ENCODE measurements at places on chromosomes 3 and 15.

DNA sequence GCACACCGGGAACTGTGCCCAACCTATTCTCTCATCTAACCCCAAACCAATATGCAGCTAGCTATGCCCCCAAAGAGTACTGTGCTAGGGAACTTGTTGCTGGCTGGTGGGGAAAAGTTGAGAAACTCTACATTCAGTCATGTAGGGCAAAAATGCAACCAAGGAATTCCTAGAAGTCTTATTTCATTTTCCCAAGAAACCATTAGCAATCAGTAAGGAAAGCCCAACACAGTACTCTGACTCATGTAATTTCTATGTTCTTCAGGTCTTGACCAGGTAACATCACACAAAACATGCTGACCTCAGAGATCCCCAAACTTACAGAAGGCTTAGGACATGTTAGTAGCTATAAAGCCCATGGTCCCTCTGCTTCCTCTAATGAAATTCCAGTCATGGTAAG lies 52.1 kb downstream of the TASOR start:
- DNase-seq: no peak

- no peak for DNase-seq
These were observed 13.1 kb upstream of the ALCAM start for GRCh38 chr3:105353485-105354161.

- peak; percentile 20 for DNase-seq
These were observed 515 bp downstream of the ADAM10 start for GRCh38 chr15:58748852-58749531.

DNA sequence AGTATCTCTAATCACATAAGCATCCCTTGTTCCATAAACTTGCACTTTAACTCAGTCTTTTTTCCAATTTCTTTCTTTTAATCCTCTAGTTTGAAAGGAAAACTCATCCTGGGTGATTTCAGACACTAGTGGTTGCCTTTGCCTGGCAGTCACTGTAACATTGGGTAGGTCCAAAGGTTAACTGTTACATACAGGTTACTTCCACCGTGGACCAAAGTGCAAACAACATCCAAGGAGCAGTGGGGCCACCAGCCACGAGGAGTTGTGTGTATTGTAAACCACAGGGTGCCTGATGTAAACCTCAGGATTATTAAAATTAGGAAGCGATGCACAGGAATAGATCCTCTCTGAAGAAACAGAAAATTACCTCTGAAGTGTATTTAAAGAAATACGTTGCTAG lies 75.0 kb downstream of the HCN4 start:
- DNase-seq: no peak

- no peak for DNase-seq
These were observed 86.7 kb upstream of the LIMD1 start for GRCh38 chr3:45507820-45508317.

DNA sequence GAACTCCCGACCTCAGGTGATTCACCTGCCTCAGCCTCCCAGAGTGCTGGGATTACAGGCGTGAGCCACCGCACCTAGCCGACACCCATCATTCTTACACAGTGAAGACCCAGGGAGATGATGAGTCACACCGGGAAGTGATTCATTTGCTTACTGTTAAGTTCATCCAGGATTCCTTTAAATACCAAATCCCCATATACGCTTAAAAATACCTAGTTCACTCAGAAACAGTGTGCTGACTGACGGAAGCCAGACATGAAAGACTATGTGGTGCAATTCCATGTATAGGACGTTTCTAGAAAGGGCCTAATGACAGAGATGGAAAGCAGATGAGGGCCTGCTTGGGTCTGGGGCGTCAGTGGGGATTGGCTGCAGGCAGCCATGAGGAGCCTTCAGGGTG lies 75.2 kb downstream of the APBA2 start:
- DNase-seq: no peak

DNA sequence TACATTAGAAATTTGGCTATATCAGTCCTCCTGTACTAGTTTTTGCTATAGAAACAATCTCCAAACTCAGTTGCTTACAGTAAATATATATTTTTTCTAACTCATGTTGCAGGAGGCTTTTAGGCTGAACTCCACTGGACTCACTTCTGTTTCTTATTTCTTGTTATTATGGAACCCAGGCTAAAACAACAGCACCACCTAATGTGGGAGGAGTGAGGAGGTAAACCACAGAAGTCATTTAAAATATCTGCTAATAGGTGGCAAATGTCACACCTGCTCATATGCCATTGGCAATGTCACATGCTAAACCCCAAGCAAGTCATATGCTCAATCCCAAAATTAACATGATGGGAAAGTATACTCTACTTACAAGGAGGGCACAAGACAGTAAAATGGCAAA lies 462.2 kb downstream of the PLOD2 start:
- no peak for DNase-seq

DNA sequence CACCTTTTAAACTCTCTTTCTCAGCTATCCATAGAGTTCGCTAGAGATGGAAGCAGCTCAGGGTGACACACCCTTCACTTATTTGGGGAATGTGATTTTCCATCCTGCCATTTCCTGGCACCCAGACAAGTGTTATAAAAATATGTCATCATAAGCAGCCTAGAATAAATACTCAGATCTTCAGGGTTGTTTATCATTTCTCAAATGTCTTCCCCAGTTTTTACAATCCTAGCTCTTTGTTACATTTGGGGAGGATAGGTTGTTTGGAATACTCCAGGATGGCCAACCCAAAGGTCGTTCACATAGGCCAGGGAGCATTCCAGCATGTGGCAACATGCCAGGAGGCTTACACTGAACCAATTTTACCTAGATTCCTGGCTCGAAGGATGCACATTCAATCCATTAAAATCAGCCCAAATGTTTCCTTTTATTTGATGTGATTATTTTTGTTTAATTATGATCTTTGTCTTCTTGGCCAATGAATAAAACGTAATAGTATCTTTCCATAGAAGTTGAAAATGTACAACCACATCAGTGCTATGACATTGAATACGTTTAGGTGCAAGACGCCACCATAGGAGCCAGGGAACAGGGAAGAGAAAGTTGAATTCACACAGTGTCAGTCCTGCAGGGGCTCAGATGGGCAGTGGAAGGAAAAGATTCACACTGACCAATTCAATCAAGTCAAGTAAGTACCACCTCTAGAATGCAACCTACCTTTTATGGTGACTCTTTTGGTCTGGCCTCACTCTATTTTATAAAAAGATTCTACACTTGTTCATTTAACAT lies 537.7 kb upstream of the MDFIC2 start:
- DNase-seq: no peak

GRCh38 chr3:72272356-72272755 lies 487.4 kb upstream of the PROK2 start:
- DNase-seq: no peak

DNA sequence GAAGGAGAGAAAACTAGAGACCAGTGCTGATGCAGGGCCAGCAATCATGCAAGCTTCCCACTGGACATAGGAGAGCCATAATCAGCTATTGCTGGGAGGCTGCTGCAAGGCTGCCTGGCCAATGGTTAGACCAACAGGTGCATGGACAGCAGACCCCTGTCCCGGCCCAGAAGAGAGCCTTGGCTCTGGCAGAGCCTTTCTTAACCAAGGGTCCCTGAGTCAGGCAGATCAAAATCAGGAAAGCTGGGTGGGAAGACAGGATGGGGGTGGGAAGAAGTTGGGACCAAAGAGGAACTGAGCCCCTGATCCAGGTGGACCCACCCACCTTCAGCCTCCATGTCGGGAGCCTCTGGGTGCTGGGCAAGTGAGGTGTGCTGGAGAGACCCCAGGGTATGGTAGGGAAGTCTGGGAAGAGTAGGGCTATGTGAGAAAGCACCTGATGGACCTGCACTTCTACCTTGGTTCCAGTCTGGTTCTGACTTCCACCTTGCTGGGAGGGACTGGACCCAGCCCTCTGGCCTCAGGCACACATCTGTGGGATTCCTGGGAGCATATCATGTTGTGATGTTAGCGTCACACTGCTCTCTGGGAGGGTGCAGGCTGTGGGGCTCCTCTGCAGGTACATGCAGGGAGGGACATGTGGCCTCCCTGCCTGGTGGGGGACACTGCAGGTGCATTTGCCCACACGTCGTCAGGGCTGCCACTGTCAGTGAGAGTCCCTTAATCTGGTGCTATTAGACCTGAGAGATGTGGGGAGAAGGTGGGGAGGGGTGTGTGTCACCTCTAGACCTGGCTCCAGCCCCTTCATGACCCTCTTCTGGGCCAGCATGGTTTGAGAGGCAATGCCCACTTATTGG lies 24.7 kb downstream of the KY start:
- DNase-seq: no peak

GRCh38 chr3:128709506-128710210 lies 16.3 kb upstream of the RAB7A start:
- no peak for DNase-seq

- no peak for DNase-seq
These were observed 8.9 kb upstream of the RPS27L start for GRCh38 chr15:63166219-63166618.

DNA sequence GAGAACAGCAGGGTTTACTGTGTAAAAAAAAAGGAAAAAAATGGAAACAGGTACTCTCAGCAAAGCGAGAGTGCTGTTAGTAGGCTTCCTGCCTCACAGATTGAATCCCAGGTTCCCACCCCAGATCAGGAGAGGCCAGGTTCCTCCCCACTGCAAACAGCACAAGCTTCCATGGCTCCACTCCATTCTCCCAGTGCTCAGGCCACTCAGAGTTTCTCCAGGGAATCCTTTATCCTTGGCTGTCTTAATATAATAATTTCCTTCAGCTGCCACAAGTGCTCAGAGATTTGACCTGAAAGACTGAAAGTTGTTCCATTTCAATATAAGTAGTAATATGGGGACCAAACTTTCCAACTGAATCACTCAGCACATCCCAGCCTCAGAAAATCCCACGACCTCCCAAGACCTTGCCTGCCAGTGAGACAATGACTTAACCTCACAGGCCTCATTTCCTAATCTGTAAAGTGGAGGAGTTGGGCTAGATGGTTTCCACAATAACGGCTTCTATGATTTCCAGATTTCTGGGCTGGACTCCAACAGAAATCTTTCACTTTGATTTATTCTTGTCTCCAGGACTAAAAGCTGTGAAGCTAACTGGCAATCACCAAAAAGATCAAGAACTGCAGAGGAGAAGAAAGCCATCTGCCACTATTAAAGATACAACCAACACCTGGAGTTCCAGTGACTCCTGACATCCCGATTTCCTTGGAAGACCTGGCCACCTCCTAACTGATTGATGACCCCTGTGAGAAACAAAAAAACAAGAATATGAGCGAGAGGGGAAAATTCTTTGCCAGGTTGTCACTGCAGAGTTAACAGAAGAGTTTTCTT lies 289.5 kb downstream of the NEK10 start:
- DNase-seq: no peak

DNA sequence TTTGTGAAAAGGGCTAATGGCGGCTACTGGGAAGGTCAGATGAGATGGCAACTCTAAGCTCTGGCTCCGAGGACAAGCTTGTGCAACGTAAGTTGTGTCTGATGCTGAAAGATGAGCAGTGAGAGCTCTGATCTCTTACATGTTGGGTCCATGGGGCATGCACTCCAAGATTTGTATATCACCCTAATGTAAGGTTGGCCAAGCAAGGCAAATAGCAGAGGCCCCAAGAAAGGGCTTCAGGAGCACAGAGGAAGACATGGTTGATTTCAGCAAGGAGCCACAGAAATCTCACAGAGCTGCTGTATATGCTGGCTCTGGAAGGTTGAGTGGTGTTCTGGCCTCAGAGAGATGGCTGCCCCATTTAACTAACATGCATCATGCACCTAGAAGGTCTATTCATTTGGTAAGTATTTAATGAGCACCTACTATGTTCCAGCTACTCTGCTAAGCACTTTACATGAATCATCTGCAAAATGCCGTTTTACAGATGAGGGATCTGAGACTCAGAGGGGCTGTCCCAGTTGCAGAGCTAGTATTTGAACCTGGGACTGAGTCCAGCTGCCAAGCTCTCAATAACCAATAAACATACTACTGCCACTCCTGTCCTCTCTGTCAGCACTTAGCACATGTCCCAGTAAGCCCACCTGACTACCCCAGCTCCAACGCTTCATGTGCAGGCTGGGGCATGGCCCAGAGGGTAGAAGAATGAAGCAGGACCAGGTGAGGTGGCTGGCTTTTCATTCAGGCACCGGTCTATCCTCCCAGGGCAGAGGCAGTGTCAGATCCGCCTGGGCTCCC lies 27.8 kb upstream of the ATP2B2 start:
- no peak for DNase-seq

GRCh38 chr3:8562081-8562595 lies 60.5 kb downstream of the LMCD1 start:
- DNase-seq: no peak

DNA sequence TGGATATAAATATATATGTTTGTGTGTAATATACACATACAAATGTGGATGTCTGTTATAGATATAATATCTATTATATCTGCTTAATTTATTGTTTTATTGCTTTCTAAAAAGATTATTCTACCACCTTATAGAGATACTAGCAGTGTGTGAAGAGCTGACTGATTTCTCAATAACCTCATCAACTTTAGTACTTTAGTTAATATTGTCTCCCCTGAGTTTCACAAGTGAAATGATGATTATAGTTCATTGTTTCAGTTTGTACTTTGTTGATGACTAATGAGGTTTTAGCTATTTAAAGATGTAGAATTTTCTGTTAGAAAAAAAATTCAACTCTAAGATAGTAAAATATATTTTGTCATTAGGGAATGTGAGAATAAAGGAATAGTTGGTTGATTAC lies 11.4 kb downstream of the RSRC1 start:
- no peak for DNase-seq

DNA sequence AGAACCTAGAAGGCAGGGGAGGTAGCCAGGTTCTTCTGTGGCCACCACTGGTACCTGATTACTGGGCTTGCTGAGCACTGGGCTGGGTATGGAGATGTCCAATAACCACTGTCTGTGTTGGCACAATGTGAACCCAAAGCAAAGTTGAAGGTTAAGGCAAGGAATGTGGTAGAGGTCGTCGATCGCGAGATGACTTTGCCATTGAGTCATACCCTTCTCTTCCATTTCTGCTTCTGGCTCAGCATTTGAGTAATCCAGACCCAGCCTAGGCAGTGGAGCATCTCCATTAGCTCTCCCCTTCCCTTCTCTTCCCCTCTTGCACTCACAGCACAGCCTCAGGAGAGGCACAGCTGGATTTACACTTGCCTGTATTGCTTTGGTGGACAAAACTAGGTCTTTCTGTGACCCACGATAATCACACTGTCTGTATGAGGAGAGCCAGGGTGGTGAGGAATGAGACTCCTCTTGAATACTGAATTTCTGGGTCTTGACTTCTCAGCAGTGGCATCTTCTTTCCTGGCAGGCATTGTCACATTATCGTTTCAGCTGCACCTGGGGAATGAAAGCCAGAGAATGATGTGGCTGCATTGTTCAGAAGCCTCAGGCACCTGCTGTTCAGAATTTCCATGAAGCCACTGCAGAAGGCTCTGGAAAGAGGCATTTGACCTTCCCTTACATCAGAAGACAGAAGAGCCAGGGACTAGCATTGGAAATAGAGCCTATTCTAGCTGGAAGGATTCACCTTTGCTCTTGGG lies 272.6 kb downstream of the PDCD6IP start:
- DNase-seq: no peak

GRCh38 chr3:9542182-9542581 lies 11.4 kb downstream of the LHFPL4 start:
- no peak for DNase-seq

GRCh38 chr3:39541917-39542329 lies 74.4 kb downstream of the MOBP start:
- no peak for DNase-seq
